Gastrocnemius medialis (tissue), 4 donors: ENCODE measurements at places on chromosomes 1 and 21. TPM values are rescaled to one million over a fixed set of nuclear protein-coding genes. Genes with fewer than 3 reads are reported as not detected.

The TFF2 gene
- not detected for total RNA-seq

The LYPD8 gene
- not detected for total RNA-seq

The PLEKHA6 gene
- 4.3 TPM for total RNA-seq

The GPR37L1 gene
- total RNA-seq: 0.10 TPM

The INAVA gene
- 0.58 TPM for total RNA-seq

DNA sequence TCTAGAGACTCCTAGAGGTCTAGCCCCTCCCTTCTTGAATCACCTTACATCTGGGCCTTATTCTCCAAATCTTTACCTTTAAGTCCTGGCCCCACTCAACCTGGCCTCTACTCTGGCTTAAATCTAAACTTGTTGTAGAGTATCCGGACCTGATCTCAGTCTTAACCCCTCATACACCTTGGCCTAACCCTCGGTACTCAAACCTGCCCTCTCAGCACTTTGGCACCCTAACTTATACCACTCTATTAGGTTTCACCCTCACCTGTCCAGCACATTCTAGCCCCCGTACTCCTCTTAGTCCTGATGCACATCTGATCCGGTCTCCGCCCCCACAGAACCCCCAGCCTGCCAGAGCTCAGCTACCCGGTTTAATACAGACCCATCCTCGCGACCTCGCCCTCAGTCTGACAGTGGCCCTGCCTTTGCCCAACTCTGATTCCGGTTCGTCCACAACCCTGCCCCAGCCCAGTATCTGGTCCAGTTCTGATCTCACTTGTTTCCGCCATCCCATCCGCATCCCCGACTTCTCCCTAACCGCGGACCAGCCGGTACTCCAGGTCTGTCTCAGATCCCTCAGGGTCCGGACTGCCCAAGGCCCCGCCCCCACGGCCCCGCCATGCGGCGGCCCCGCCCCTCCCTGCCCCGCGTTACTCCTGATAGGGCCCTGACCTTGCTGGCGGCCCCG lies 1.5 kb downstream of the TRIM62 start:
- DNase-seq: peak; percentile 85

DNA sequence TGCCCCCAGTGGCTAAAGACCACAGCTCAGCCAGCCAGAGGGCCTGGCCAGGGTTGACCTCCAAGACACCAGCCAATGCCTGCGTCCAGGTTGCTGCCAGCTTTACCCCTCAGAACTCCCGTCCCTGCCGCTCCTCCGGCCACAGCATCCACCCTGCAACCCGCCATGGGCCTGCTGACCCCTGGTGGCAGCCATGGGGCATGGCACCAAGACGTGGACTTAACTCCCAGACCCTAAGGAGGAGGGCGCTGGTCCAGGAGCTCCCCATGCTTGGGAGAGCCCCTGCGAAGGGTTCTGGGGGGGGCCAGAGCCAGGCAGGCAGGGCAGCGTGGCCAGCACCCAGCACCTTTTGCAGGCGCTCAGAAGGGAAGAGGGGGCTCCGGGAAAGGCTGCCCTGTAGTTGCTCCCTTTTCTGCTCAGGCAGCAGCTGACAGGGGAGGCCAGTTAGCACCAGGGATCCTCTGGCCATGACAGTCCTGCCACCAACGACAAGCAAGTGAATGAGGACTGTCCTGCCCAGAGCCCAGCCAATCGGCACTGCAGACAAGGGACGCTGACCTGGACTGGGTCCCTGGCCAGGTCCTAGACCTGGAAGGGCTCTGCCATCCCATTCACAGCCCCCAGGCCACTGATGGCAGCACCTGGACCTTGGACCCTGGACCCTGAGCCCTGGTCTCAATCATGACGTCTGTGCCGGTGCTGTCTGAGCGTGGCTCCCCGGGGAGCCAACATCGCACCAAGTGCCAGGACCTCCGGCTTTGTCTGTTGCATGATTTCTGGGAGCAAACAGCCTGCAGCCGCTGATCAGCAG lies 246.2 kb downstream of the NPHP4 start:
- no peak for DNase-seq

DNA sequence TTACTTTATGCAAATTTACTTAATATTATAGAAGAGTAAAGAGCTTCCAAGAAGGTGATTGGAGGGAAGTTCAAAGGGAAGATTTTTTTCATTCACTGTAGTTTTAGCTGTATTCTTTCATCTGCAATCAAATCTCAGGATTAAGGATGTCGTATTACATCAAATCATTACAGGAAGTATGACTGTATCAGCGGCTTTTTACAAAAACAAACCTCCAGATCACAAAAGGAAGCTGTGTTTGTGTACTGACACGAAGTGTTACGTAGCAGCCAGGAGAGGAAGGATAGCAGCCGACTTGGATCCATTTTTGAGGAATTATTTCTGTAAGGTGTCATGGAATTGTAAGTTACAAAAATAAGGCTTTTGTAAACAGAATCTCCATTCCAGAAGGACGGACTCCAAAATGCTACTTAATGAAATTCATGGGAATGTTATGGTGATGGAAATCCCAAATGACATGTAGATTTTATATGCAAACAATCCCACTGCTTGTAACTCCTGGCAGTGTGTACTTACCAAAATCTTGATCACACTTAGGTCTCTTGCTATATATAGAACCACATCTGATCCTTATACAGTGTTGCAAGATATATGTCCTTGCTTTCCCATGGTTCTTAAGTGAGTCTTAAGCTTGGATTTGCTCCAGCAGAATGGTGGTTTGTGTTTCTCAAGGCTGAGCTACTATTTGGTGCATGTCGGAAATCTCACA lies 49.8 kb downstream of the KCNJ15 start:
- DNase-seq: no peak

GRCh38 chr1:205268846-205269680 lies 41.3 kb downstream of the TMCC2 start:
- no peak for DNase-seq

DNA sequence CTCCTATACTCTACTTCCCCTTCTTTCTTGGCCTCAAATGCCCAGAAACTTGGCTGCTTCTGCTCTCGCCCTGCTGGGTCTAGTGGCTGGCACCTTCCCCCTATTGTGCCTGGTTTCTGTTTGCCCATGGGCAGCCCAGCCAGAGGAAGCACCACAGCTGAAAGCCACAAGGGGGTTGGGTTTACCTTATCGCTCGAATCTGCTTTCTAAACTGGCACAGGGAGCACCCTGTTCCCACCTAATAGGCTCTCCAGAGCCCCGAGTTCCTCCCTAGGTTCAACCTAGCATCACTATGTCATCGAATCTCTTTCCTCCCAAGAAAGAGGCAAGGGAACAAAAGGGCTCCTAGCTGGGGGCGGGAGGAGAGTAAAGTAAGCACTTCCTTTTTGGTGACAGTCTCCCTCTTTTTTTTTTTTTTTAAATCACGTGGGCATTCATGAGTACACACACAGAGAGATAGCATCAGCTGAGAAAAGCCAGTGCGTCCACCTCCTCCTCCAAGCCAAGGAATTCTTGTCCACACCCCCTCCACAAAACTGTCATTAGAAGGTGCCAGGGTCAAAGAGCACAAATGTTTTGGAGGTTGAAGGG lies 72.8 kb downstream of the PLEKHA6 start:
- DNase-seq: no peak

- peak; percentile 69 for DNase-seq
Measured at GRCh38 chr1:203127666-203128430, at the start of gene ADORA1. Gene ADORA1 (plus strand): TSS chr1:203127726. CDS start chr1:203128842, 1,116 bp downstream.

DNA sequence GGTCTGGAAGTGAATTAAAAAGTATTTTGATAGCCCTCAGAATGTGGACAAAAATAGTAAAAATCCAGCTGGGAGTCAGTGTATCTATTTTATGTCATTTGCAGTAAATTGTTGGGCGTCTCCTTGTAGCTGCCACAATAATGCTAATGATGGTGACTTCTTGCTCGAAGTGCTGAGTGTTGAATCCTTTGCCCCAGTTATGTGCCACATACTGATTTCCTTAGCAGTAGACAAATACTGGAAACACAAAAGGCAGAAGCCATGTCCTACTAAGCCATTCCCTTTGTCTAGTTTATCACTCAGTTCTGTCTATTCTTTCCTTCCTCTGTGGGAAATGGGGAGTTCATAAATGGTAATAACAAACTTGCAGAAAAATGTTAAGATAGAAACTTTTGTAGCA lies 70.7 kb upstream of the CXADR start:
- DNase-seq: no peak

DNA sequence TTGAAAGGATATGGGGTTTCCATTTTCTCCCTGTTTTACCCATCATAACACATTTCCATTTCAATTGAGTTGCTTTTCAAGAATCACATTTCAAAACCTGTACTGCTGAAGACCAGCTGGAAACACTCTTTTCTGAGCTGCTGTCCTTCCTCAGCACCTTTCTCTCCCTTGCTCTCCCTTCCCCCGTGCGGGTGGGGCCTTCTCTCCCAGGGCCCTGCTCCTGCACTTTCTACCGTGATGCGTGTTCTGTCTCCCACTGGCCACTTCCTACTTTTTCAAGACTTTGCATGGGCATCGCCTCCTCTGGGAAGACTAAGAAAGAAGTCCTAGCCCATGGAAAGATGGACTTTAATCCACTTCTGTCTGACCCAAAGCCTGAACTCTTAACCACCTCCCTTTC lies 390.4 kb downstream of the PTPRU start:
- DNase-seq: no peak

GRCh38 chr21:44749759-44750674 lies 38.6 kb upstream of the TSPEAR start:
- DNase-seq: no peak

DNA sequence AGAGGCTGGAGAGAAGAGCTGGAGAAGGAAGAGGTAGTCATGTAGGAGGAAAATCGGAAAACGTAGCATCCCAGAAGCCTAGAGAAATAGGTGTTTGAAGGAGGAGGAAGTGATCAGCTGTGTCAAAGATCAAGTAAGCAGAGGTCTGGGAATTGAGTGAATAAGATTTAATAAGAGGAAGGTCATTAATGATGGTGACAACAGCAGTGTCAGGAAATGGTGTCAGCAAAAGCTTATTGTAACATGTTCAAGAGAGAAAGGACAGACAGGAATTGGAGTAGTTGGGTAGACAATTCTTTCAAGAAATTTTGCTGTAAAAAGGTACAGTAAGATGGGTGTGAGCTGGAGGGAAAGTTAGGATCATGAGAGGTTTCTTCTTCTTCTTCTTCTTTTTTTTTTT lies 41.6 kb upstream of the SLC6A9 start:
- no peak for DNase-seq
